ENCODE measurements at places on chromosomes 4 and X. TPM values are rescaled to one million over a fixed set of nuclear protein-coding genes. Genes with fewer than 3 reads are reported as not detected.

- H3K4me1 ChIP-seq: no peaks in the 10 kb centered on the region
- H3K27me3 ChIP-seq: no peaks in the 10 kb centered on the region
- H3K4me3 ChIP-seq: no peak overlapping the region
- H3K36me3 ChIP-seq: no peaks in the 10 kb centered on the region
- DNase-seq: no peak
Measured at GRCh38 chr4:20106921-20107320, 144.8 kb upstream of the SLIT2 start.

DNA sequence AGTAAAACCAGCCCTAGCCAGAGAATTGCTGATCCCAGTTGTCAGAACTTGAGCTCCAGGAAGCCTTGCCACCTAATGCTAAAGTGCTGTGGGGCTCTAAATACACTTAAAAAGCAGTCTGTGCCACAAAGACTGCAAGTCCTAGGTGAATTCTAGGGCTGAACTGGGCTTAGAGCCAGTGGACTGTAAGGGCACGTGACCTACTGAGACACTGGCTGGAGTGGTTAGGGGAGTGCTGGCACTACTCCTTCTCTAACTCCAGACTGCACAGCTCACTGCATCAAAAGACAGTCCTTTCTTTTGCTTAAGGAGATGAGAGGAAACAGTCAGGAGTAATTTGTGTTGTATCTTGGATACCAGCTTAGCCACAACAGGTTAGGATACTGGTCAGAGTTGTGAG, 1240.2 kb downstream of the FAM133A start:
- H3K36me3 ChIP-seq: no peaks in the 10 kb centered on the region
- no peaks in the 10 kb centered on the region for H3K4me1 ChIP-seq
- no peak for DNase-seq
- no peak overlapping the region for H3K27ac ChIP-seq

DNA sequence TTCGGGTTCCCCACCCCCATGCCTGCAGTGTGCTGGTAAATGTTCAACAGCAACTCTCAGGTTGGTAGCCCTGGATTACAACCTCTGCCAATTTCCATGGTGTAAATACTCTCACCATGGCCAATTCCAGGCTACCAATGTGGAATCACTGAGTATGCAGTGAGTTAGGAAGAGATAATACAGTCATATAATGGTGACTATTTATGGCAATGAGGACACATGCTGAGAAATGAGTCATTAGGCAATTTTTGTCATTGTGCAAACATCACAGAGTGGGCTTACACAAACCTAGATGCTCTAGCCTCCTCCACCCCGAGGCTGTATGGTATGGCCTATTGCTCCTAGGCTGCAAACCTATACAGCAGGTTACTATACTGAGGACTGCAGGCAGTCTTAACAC, 4.6 kb upstream of the CLDN24 start:
- H3K27me3 ChIP-seq: no peaks in the 10 kb centered on the region
- no peak for DNase-seq
- no peak overlapping the region for H3K4me3 ChIP-seq
- H3K4me1 ChIP-seq: no peaks in the 10 kb centered on the region
- H3K27ac ChIP-seq: no peak overlapping the region
- H3K36me3 ChIP-seq: no peaks in the 10 kb centered on the region

- H3K4me3 ChIP-seq: no peak overlapping the region
- DNase-seq: no peak
- peaks cover 47% of the 10 kb centered on the region for H3K27me3 ChIP-seq
- no peaks in the 10 kb centered on the region for H3K4me1 ChIP-seq
- no peak overlapping the region for H3K27ac ChIP-seq
- no peaks in the 10 kb centered on the region for H3K36me3 ChIP-seq
Measured at GRCh38 chr4:6465955-6466354, 6.5 kb downstream of the PPP2R2C start.

- H3K27ac ChIP-seq: no peak overlapping the region
- no peaks in the 10 kb centered on the region for H3K36me3 ChIP-seq
- no peak overlapping the region for H3K4me3 ChIP-seq
Measured at GRCh38 chr4:40149960-40150385, 46.9 kb upstream of the RHOH start.

GRCh38 chr4:33067221-33067620, 2347.1 kb downstream of the PCDH7 start:
- H3K27me3 ChIP-seq: no peaks in the 10 kb centered on the region
- H3K4me1 ChIP-seq: no peaks in the 10 kb centered on the region
- no peak overlapping the region for H3K27ac ChIP-seq
- no peaks in the 10 kb centered on the region for H3K36me3 ChIP-seq

- H3K27ac ChIP-seq: no peak overlapping the region
- no peak for DNase-seq
- no peak overlapping the region for H3K4me3 ChIP-seq
- no peaks in the 10 kb centered on the region for H3K36me3 ChIP-seq
Measured at GRCh38 chr4:94813221-94813620, 55.5 kb downstream of the BMPR1B start.

- H3K4me1 ChIP-seq: no peaks in the 10 kb centered on the region
- no peaks in the 10 kb centered on the region for H3K36me3 ChIP-seq
- no peaks in the 10 kb centered on the region for H3K27me3 ChIP-seq
- DNase-seq: no peak
- H3K4me3 ChIP-seq: no peak overlapping the region
Measured at GRCh38 chrX:116417214-116417613, 19.2 kb upstream of the SLC6A14 start.

DNA sequence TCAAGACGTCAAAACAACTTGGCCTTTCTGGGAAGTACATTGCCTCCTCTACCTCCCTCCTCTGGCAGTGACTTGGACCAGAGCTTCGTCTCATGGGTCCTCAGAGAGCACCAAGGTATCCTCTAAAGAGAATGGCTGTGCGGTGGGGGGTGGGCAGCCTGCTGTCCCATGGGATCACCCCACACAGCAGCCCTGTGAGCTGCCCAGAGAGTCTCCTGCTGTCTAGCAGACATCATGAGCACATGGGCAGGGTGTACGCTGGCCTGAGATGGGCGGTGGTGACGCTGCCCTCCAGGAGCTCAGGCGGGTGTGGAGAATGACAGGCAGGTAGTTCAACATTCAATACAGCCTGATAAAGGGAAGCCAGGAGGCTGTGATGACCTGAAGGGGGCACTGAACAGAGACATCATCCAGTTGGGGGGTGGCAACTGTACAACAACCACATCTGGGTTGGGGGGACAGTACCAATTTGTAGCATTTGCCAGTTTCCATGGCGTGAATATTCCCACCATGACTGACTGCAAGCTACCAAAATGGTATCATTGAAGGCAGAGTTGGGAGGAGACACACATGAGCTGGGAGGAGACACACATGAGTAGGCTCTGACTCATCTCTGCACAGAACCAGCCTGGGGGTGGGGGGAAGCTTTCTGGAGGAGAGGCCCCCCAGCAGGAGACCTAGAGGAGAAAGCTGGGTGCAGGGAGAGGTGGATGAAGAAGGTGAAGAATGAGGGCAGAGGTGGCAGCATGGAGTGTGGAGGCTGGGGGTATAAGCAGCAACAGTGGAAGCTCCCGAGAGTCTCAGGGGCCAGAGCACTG, 35.9 kb downstream of the C4orf50 start:
- no peaks in the 10 kb centered on the region for H3K4me1 ChIP-seq
- no peak overlapping the region for H3K27ac ChIP-seq
- H3K4me3 ChIP-seq: no peak overlapping the region
- no peak for DNase-seq
- peaks cover 3% of the 10 kb centered on the region for H3K27me3 ChIP-seq

The OCIAD1 gene
- total RNA-seq: 158 TPM

The RNF128 gene
- total RNA-seq: 0.09 TPM

The GAGE12E gene
- not detected for total RNA-seq

The CACNA1F gene
- 0.09 TPM for total RNA-seq

Measured in muscle of leg (tissue), 16 donors.